ENCODE measurements at places on chromosomes 2 and 18. TPM values are rescaled to one million over a fixed set of nuclear protein-coding genes. Genes with fewer than 3 reads are reported as not detected.

GRCh38 chr2:104583811-104584210 is 270.1 kb upstream of the POU3F3 start:
- DNase-seq: no peak
- no peaks in the 10 kb centered on the region for H3K4me1 ChIP-seq
- H3K27ac ChIP-seq: no peak overlapping the region
- H3K4me3 ChIP-seq: no peak overlapping the region
- H3K27me3 ChIP-seq: no peaks in the 10 kb centered on the region
- no peaks in the 10 kb centered on the region for H3K36me3 ChIP-seq

DNA sequence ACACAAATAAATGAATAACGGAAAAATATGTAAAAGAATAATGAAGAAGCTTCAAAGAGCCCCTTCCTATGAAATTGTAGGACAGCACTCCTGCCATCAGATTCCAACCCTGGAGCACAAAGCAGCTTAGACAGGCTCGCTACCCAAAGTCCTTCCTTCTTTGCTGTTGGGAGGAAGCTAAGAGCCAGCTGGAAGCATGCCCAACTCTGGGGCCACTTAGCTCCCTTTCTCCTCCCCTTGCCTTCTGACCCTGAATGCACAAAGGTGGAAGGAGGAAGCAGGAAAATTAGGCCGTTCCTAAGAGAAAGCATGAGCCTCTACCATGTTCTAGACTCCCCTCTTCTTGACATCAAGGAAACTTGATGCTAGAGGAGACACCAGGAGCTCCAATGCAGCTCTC is 700.8 kb downstream of the RNF144A start:
- no peak overlapping the region for H3K4me3 ChIP-seq
- no peaks in the 10 kb centered on the region for H3K36me3 ChIP-seq
- peaks cover 3% of the 10 kb centered on the region for H3K4me1 ChIP-seq
- no peak overlapping the region for H3K27ac ChIP-seq
- DNase-seq: no peak
- H3K27me3 ChIP-seq: no peaks in the 10 kb centered on the region

DNA sequence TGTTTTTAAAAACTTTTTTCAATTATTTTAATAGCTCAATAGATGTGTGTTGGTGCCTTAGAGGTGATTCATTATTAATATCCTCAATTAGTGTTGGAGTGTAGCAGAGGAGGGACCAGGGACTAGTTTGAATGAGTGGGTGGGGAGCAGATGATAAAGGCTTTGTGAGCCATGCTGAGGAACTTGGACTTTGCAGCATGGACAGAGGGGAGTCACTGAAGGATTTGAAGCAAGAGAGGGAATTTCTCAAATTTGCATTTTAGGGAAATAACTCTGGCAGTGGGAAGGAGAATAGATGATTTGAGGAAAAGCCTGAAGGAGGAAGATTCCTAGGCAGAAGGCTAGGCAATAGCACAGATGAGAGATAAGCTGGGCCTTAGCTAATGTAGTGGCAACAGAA is 42.3 kb upstream of the RMND5A start:
- no peak overlapping the region for H3K4me3 ChIP-seq
- no peaks in the 10 kb centered on the region for H3K4me1 ChIP-seq
- DNase-seq: no peak
- no peak overlapping the region for H3K27ac ChIP-seq
- no peaks in the 10 kb centered on the region for H3K36me3 ChIP-seq
- no peaks in the 10 kb centered on the region for H3K27me3 ChIP-seq

GRCh38 chr2:221850076-221850475 is 278.0 kb upstream of the EPHA4 start:
- H3K4me1 ChIP-seq: no peaks in the 10 kb centered on the region
- H3K36me3 ChIP-seq: no peaks in the 10 kb centered on the region
- H3K4me3 ChIP-seq: no peak overlapping the region
- no peak overlapping the region for H3K27ac ChIP-seq
- DNase-seq: no peak

- H3K27ac ChIP-seq: no peak overlapping the region
- no peaks in the 10 kb centered on the region for H3K36me3 ChIP-seq
- no peaks in the 10 kb centered on the region for H3K27me3 ChIP-seq
- H3K4me3 ChIP-seq: no peak overlapping the region
- DNase-seq: no peak
- no peaks in the 10 kb centered on the region for H3K4me1 ChIP-seq
Observed at GRCh38 chr2:231297108-231297908, 98.2 kb upstream of the B3GNT7 start.

GRCh38 chr18:11823545-11823944 is 27.7 kb upstream of the CHMP1B start:
- peaks cover 2% of the 10 kb centered on the region for H3K27me3 ChIP-seq
- H3K36me3 ChIP-seq: no peaks in the 10 kb centered on the region
- no peak overlapping the region for H3K4me3 ChIP-seq
- no peak for DNase-seq
- H3K27ac ChIP-seq: no peak overlapping the region

GRCh38 chr18:7158216-7158615 is 40.6 kb upstream of the LAMA1 start:
- H3K27me3 ChIP-seq: no peaks in the 10 kb centered on the region
- no peak overlapping the region for H3K27ac ChIP-seq
- no peak overlapping the region for H3K4me3 ChIP-seq
- no peaks in the 10 kb centered on the region for H3K4me1 ChIP-seq
- DNase-seq: no peak
- no peaks in the 10 kb centered on the region for H3K36me3 ChIP-seq

- H3K4me1 ChIP-seq: peaks cover 26% of the 10 kb centered on the region
- no peaks in the 10 kb centered on the region for H3K36me3 ChIP-seq
- H3K4me3 ChIP-seq: peak overlapping the region; percentile 92
- no peaks in the 10 kb centered on the region for H3K27me3 ChIP-seq
Observed at GRCh38 chr18:63317556-63317946, 2.0 kb downstream of the BCL2 start.

- H3K36me3 ChIP-seq: no peaks in the 10 kb centered on the region
- peaks cover 2% of the 10 kb centered on the region for H3K4me1 ChIP-seq
- H3K27me3 ChIP-seq: peaks cover 1% of the 10 kb centered on the region
- no peak overlapping the region for H3K27ac ChIP-seq
- no peak for DNase-seq
Observed at GRCh38 chr2:102171946-102172345, 14.9 kb upstream of the IL1RL2 start.

GRCh38 chr2:163800951-163801381 is 65.2 kb upstream of the FIGN start:
- no peak overlapping the region for H3K27ac ChIP-seq
- no peaks in the 10 kb centered on the region for H3K27me3 ChIP-seq
- no peak for DNase-seq

DNA sequence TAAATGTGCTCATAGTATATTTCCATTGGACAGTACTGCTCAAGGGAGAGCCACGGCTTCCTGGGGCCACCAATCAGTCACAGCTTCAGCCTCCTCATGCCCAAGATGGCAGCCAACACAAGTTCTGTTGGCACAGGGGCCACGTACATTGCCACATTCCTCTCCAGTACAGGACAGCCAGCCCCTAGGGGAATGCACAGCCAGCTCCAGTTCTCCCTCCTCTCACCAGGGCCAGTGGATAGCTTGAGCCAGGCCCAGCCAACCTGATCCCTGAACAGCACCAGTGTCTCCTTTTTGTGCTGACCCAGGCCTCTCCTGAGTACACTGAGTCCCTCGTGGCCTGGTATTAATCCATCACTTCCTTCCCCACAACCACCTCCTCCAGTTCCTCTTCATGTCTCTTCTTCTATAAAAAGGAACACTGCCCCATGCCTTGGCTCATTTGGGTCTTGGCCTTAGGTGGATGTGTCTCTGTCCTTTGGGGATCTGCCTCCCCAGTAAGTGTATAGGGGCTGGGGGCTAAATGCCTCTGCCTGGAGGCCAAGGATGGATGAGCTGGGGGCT is 168.7 kb downstream of the TNS1 start:
- H3K36me3 ChIP-seq: no peaks in the 10 kb centered on the region
- H3K4me3 ChIP-seq: no peak overlapping the region
- no peak overlapping the region for H3K27ac ChIP-seq
- no peak for DNase-seq
- H3K4me1 ChIP-seq: no peaks in the 10 kb centered on the region

GRCh38 chr2:150043172-150043500 is 444.3 kb downstream of the RND3 start:
- DNase-seq: no peak
- H3K27me3 ChIP-seq: no peaks in the 10 kb centered on the region
- H3K27ac ChIP-seq: no peak overlapping the region

GRCh38 chr2:208531361-208531760 is 124.8 kb downstream of the PTH2R start:
- no peaks in the 10 kb centered on the region for H3K27me3 ChIP-seq
- H3K4me1 ChIP-seq: no peaks in the 10 kb centered on the region
- H3K4me3 ChIP-seq: no peak overlapping the region
- no peaks in the 10 kb centered on the region for H3K36me3 ChIP-seq
- no peak for DNase-seq

DNA sequence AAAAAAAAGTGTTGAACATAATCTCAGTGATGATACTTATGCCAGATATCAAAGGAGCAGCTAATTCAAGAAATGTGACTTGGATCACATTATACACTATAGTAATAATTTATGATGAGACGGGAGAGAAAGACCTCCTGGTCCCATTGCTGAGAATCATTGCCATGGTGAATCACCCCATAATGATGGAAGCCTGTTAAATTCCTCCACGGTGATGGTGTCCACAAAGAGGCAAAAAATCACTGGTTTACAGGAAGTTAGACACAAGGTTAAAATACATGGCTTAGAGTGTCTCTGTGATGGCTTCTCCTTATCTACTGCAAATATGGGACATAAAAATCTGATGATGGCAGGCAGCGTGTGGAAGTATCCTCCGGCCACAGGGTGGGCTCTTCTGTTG is 210.0 kb downstream of the CDH2 start:
- no peak overlapping the region for H3K4me3 ChIP-seq
- no peak overlapping the region for H3K27ac ChIP-seq
- DNase-seq: no peak
- H3K36me3 ChIP-seq: no peaks in the 10 kb centered on the region
- H3K27me3 ChIP-seq: no peaks in the 10 kb centered on the region

- H3K36me3 ChIP-seq: peaks cover 28% of the 10 kb centered on the region
- peak overlapping the region; percentile 56 for H3K4me3 ChIP-seq
- H3K27ac ChIP-seq: peak overlapping the region; percentile 90
- peak; percentile 68 for DNase-seq
Observed at GRCh38 chr2:48343571-48344440, 186.1 kb upstream of the STON1 start.

DNA sequence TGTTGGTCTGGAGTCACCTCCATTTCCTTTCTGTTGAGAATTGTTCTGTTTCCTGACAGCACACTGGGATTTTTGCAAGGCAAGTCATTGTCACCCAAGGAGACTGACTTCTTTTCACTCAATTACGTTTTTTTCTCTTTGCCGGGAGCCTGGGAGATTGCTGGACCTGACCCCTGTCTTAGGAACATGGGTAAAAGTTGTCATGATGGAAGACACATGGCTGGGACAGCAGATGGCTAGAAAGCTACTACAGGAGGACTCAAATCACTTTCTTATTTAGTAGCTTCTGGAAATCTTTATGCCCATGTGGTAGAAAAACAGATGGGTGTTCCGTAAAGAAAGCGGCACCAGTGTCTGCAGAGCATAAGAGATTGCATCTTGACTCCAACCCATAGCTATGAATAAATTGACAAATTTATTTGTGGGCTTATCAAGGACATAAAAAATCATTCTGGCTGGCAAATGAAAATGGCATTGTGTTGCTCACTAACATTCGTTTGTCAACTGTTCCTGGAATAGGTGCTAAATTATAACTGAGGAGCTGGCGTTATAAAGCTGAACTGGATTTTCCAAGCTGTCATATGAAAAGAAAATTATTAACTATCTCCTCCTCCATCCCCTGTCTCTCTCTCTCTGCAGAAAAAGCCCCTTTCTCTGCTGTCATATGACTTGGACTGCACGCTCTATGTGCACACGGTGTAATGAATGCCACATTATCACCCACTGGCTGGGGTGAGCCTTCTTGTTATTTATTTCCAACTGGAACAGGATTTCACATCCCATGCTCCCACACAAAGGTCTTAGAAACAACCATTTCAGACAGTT is 159.8 kb downstream of the SH3RF3 start:
- no peaks in the 10 kb centered on the region for H3K36me3 ChIP-seq
- H3K4me3 ChIP-seq: no peak overlapping the region
- no peak overlapping the region for H3K27ac ChIP-seq
- H3K27me3 ChIP-seq: no peaks in the 10 kb centered on the region

- H3K27ac ChIP-seq: no peak overlapping the region
- H3K4me3 ChIP-seq: no peak overlapping the region
- no peaks in the 10 kb centered on the region for H3K36me3 ChIP-seq
- H3K4me1 ChIP-seq: no peaks in the 10 kb centered on the region
Observed at GRCh38 chr18:31232775-31233424, 70.2 kb upstream of the DSC1 start.

- no peak overlapping the region for H3K4me3 ChIP-seq
- H3K36me3 ChIP-seq: no peaks in the 10 kb centered on the region
- H3K4me1 ChIP-seq: peaks cover 11% of the 10 kb centered on the region
- no peak for DNase-seq
- H3K27ac ChIP-seq: no peak overlapping the region
Observed at GRCh38 chr2:30709516-30709915, 97.7 kb downstream of the CAPN13 start.

DNA sequence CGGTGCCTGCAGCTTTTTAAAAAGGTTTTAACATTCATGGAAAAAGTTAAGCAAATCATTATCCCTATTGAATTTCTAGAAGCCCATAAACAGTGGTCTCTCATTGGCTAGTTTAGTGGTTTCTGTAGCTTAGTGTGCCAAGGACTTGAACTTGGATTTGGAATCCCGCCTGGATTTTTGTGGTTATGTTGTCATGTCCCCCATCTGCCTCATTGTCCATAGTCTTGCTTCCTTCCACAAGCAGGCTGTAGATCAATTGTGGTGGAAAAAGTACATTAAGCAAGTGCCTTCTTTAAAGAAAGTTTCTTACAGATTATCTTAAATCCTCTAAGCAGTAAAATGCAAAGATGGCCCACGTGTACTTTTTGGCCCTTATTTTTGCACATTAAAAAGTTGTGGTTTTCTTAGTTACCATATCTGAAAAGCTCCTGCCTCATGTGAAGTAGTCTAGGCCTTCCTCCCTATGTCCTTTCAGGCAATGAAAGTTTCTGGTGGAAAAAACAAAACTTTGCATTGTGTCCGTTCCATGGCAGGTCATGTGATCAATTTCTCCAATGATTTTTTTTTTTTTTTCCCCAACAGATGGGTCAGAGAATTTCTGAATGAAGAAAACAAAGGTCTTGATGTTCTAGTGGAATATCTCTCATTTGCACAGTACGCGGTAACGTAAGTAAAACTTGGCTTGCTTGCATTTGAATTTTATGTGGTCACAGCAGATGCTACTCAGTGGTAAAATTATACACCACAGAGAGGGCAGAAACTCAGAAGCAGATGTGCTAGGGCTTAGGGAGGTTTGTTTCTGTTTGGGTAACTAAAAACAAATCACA is 158.9 kb downstream of the PRPF40A start:
- no peak overlapping the region for H3K27ac ChIP-seq
- DNase-seq: no peak
- H3K27me3 ChIP-seq: peaks cover 2% of the 10 kb centered on the region
- H3K4me1 ChIP-seq: no peaks in the 10 kb centered on the region

GRCh38 chr2:161238265-161238559 is 70.0 kb upstream of the PSMD14 start:
- peaks cover 10% of the 10 kb centered on the region for H3K27me3 ChIP-seq
- peaks cover 8% of the 10 kb centered on the region for H3K4me1 ChIP-seq
- H3K27ac ChIP-seq: peak overlapping the region; percentile 61

Gene SAG
- total RNA-seq: 1.2 TPM

Gene SERPINB11
- total RNA-seq: not detected

Gene PAIP2B
- total RNA-seq: 12.2 TPM

Gene EPHA4
- 8.2 TPM for total RNA-seq

Gene TCF7L1
- total RNA-seq: not detected

Gene CREB1
- total RNA-seq: 135 TPM
